ENCODE measurements at places on chromosomes 6 and 20. TPM values are rescaled to one million over a fixed set of nuclear protein-coding genes. Genes with fewer than 3 reads are reported as not detected.

SIRPB1 gene
- 1.9 TPM for total RNA-seq

FHL5 gene
- total RNA-seq = not detected

NKX2-2 gene
- not detected for total RNA-seq

PROKR2 gene
- not detected for total RNA-seq

DLL1 gene
- total RNA-seq = 5.3 TPM

CPXM1 gene
- 0.17 TPM for total RNA-seq

TSPO2 gene
- total RNA-seq = not detected

SLC17A4 gene
- total RNA-seq = not detected

PRSS16 gene
- 14.5 TPM for total RNA-seq

FGD2 gene
- 0.10 TPM for total RNA-seq

QKI gene
- 35.3 TPM for total RNA-seq

DEF6 gene
- total RNA-seq = 40.4 TPM

SRSF6 gene
- total RNA-seq = 242 TPM

PKIB gene
- 24.0 TPM for total RNA-seq

RTEL1 gene
- 58.0 TPM for total RNA-seq

UBE2V1 gene
- total RNA-seq = 114 TPM

TBPL1 gene
- 34.9 TPM for total RNA-seq

SIGLEC1 gene
- total RNA-seq = 0.17 TPM

MEP1A gene
- not detected for total RNA-seq

FNDC1 gene
- 0.07 TPM for total RNA-seq

EEF1A2 gene
- total RNA-seq = 454 TPM

INSM1 gene
- 0.07 TPM for total RNA-seq

MYH7B gene
- 0.74 TPM for total RNA-seq

KCTD20 gene
- total RNA-seq = 23.7 TPM

CD24 gene
- total RNA-seq = 7.3 TPM

SCUBE3 gene
- total RNA-seq = 0.05 TPM

OPN5 gene
- total RNA-seq = not detected

MUC21 gene
- not detected for total RNA-seq

FAM209B gene
- total RNA-seq = not detected

STMND1 gene
- not detected for total RNA-seq

NKX2-4 gene
- total RNA-seq = not detected

TINAG gene
- not detected for total RNA-seq

KIZ gene
- total RNA-seq = 17.6 TPM

SLC35F1 gene
- total RNA-seq = 0.07 TPM

RSPO3 gene
- total RNA-seq = not detected

FANCE gene
- total RNA-seq = 16.1 TPM

PRDM13 gene
- total RNA-seq = not detected

FERMT1 gene
- total RNA-seq = 34.9 TPM

GPLD1 gene
- 2.1 TPM for total RNA-seq

ARMH2 gene
- not detected for total RNA-seq

PLAGL2 gene
- total RNA-seq = 18.3 TPM

VGLL2 gene
- not detected for total RNA-seq

MOXD1 gene
- 1.0 TPM for total RNA-seq

MYCT1 gene
- total RNA-seq = not detected

LGSN gene
- 0.30 TPM for total RNA-seq

ACTL10 gene
- 0.22 TPM for total RNA-seq

NRSN1 gene
- total RNA-seq = not detected

MOG gene
- total RNA-seq = not detected

FOXP4 gene
- 32.3 TPM for total RNA-seq

MYL9 gene
- total RNA-seq = 49.3 TPM

HSPA12B gene
- not detected for total RNA-seq

SMPDL3A gene
- total RNA-seq = 2.4 TPM

PERP gene
- total RNA-seq = 85.9 TPM

C6orf163 gene
- 1.5 TPM for total RNA-seq

CLDN20 gene
- not detected for total RNA-seq

CDSN gene
- total RNA-seq = 0.12 TPM

NRN1 gene
- not detected for total RNA-seq

MUCL3 gene
- total RNA-seq = 0.15 TPM

GPX5 gene
- total RNA-seq = not detected
